ENCODE measurements at places on chromosomes 12 and 14.

- DNase-seq, result no peak
Measured at GRCh38 chr12:89427508-89428156, 75.3 kb upstream of the DUSP6 start.

- DNase-seq, result peak; percentile 82
Measured at GRCh38 chr14:89630101-89630829, 213.2 kb upstream of the FOXN3 start.

DNA sequence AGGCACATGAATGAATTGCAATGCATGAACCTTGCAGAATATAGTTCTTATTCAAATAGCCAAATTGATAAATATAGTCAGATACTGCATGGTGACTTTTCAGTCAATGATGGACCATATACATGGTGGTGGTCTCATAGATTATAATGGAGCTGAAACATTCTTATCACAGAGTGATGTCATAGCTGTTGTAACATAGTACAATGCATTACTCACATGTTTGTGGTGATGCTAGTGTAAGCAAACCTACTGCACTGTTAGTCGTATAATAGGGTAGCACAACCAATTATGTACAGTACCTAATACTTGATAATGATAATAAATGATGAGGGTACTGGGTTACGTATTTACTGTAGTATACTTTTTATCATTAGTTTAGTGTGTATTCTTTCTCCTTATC, 280.3 kb downstream of the BCAT1 start:
- no peak for DNase-seq

GRCh38 chr12:52649066-52649465, 2.9 kb downstream of the KRT2 start:
- DNase-seq, result no peak

Measured in fibroblast of upper back skin (primary cell).